Natural killer cell treated with Interleukin-12 subunit alpha and Interleukin-12 subunit beta and Interleukin-15 and Interleukin-18, amount 100 ng/mL, for 72 hours (primary cell): ENCODE measurements at places on chromosomes 2 and 18. TPM values are rescaled to one million over a fixed set of nuclear protein-coding genes. Genes with fewer than 3 reads are reported as not detected.
A peak's percentile ranks its signal among the peaks of the same experiment; 100 is the strongest.

Gene PUS10
- 18.5 TPM for total RNA-seq

DNA sequence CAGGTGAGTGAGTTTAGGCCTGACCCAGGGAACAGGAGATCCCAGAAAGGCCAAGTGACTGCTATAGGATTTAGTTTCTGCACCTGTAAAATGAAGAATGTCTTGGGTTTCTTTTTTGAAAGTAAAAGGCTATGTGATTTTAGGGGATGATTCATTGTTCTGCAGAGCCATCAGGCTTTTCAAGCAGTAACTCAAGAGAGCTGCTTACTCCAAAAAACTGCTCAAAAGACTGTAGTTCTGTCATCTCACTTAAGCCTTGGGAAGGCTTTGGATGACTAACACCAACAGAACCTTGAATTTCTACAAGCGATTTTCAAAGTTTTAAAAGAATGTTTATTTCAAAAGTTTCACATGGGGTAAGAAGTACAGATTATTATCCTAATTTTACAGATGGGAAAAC lies 165.1 kb downstream of the HAUS1 start:
- H3K4me1 ChIP-seq: peaks cover 33% of the 10 kb centered on the region
- H3K27me3 ChIP-seq: no peaks in the 10 kb centered on the region
- no peak for DNase-seq

DNA sequence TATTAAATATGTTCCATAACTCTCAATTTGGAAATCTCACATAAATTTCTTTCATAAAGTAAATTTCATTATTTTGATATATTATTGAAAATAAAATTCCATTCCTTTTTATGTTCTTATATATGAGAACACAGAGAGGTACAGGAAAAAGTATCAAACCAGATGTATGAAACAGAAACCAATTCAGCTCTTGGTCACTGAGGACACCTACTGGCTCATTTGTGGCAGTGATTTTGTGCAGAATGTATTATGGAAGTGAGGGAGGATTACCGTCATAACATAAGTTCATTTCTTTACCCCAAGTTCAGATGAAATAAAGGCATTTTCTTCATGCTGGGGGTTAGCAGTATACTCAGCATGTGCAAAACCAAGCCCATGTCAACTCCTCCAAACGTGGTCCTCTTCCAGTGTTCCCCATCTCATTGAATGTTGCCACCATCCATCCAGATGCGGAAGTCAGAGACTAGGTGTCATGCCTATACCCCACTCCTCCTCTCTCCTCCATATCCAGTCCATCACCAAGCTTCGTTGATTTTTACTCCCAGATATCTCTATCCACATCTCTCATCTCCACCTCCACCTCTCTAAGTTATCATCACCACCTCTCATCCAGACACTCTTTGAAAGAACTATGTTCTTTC lies 41.7 kb upstream of the MALL start:
- H3K4me1 ChIP-seq: peaks cover 6% of the 10 kb centered on the region
- peaks cover 14% of the 10 kb centered on the region for H3K27me3 ChIP-seq
- no peak for DNase-seq

DNA sequence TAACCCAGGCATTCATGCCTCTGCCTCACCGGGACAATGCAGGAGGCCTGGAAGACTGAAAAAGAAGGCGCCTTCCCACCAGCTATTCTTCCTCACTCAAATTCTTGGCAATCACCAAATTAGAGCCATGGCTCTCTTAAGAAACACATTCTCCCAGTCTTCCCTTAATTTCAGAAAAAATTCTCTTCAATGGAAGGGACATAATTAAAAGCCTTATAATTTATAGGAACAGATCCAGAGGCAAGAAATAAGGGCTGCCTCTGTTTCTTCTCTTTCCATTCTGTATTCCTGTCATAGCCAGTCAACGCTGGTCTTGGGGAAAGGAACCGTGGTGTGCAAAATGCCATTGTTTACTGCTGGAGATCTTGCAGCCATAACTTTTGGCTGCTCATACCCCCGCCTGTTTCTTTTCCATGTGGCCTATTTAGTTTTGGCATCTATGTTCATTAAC lies 32.8 kb downstream of the DTNA start:
- no peaks in the 10 kb centered on the region for H3K36me3 ChIP-seq
- DNase-seq: no peak
- no peak overlapping the region for H3K4me3 ChIP-seq
- no peak overlapping the region for H3K27ac ChIP-seq
- no peaks in the 10 kb centered on the region for H3K4me1 ChIP-seq

Gene EVX2
- total RNA-seq: not detected

Gene CASP10
- 23.0 TPM for total RNA-seq

- H3K36me3 ChIP-seq: no peaks in the 10 kb centered on the region
- H3K4me3 ChIP-seq: peak overlapping the region; percentile 79
- H3K27me3 ChIP-seq: no peaks in the 10 kb centered on the region
- peak overlapping the region; percentile 77 for H3K27ac ChIP-seq
These were observed 11.7 kb upstream of the CXCR4 start for GRCh38 chr2:136129601-136130000.

Gene ZNG1B
- 36.6 TPM for total RNA-seq

DNA sequence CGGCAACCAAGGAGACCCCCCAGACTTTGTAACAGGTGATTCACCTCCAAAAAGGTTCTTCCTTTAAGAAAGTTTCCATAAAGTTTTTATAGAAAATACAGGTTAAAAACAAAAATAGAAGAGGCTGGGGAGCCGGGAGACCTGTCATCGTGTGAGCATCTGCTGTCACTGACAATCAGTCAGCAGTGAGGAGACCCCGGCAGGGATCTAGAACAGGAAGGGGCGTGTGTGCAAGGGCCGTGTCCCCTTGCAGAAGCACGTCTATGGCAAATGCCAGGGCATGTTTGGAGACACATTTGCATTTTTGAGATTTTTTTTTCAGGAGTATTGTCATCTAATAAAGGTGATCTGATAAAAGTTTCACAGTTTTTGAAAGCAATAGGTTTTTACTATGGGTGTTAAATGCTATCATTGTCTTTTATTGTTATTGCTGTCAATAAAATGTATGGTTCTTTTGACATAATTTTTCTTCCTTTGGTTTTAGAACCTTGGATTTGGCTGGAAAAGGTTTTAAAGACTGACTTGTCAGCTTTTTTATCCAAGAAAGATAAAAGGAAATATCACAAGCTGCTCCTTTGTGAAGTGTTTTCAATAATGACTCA lies 52.1 kb downstream of the MTCL1 start:
- H3K27ac ChIP-seq: no peak overlapping the region
- H3K36me3 ChIP-seq: no peaks in the 10 kb centered on the region
- peaks cover 6% of the 10 kb centered on the region for H3K27me3 ChIP-seq
- no peak overlapping the region for H3K4me3 ChIP-seq
- peaks cover 13% of the 10 kb centered on the region for H3K4me1 ChIP-seq

Gene CDH7
- not detected for total RNA-seq

Gene RUFY4
- not detected for total RNA-seq

GRCh38 chr2:227430639-227431038 lies 41.3 kb upstream of the AGFG1 start:
- H3K27me3 ChIP-seq: peaks cover 8% of the 10 kb centered on the region
- H3K4me1 ChIP-seq: no peaks in the 10 kb centered on the region
- peaks cover 10% of the 10 kb centered on the region for H3K36me3 ChIP-seq
- no peak overlapping the region for H3K4me3 ChIP-seq
- DNase-seq: no peak

Gene ZNF514
- 11.0 TPM for total RNA-seq

Gene FOXD4L1
- total RNA-seq: 0.31 TPM

Gene CROCC2
- total RNA-seq: not detected

- no peaks in the 10 kb centered on the region for H3K36me3 ChIP-seq
- no peaks in the 10 kb centered on the region for H3K27me3 ChIP-seq
- no peak overlapping the region for H3K27ac ChIP-seq
- H3K4me1 ChIP-seq: peaks cover 32% of the 10 kb centered on the region
- no peak overlapping the region for H3K4me3 ChIP-seq
These were observed 9.4 kb downstream of the MBD2 start for GRCh38 chr18:54215069-54215468.

DNA sequence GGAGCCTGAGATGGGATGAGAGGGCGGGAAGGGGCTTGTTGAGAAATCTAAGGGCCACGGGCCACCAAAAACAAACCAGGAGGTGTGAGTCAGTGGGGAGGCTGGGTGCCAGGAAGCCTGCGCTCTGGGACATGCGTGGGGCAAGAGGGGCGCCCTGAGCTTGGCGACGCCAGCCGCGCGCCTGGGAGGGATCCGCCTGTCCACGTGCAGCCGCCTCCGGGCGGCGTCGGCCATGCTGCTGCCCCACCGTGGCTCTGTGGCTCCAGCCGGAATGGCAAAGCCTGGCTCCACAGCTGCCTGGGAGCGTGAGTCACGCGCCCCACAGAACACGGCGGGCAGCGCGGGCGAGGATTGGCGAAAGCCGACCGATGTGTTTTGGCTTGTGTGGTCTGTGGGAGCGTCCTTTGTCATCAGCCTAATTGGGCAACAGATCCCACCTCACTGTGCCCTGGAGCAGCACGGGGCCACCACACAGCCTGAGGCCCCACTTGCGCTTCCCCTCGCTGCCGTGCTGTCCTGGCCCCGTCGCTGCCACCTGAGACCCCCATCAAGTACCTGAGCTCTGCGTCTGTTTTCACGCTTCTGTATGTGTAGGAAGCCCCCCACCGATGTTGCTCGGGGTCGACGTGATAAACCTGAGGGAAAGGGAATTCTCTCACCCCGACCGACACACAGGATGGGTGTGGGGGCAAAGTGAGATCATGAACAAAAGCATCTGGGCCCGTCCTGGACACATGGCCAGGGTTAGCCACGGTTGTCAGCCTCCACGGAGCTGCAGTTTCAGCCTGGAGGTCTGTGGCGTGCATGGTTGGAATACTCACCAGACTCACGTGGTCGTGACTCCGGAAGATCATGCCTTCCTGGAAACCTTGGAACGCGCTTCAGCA lies 80.5 kb downstream of the NFATC1 start:
- H3K4me3 ChIP-seq: no peak overlapping the region
- no peak overlapping the region for H3K27ac ChIP-seq
- DNase-seq: peak; percentile 58
- no peaks in the 10 kb centered on the region for H3K27me3 ChIP-seq

DNA sequence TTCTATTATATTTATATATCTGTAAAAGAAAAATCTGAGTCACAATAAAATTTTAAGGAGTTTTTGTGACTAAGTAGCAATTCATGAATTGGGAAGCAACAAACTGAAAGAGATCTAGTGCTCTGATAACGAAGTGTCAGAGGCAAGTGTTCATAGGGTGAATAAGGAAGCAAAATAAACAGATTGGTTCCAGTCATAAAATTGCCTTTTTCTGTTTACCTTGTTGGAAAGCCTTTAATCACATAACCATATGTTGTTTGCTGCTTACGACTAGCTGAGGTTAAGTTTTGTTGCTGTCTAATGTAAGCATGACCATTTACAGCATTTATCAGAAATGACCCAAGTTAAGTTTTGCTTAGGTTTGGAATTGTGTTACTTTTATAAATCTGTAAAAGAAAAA lies 358.9 kb downstream of the ARL6IP6 start:
- H3K27me3 ChIP-seq: no peaks in the 10 kb centered on the region
- H3K4me1 ChIP-seq: no peaks in the 10 kb centered on the region
- DNase-seq: no peak
- H3K27ac ChIP-seq: no peak overlapping the region
- no peaks in the 10 kb centered on the region for H3K36me3 ChIP-seq
- H3K4me3 ChIP-seq: no peak overlapping the region

Gene MBOAT2
- total RNA-seq: 8.0 TPM

DNA sequence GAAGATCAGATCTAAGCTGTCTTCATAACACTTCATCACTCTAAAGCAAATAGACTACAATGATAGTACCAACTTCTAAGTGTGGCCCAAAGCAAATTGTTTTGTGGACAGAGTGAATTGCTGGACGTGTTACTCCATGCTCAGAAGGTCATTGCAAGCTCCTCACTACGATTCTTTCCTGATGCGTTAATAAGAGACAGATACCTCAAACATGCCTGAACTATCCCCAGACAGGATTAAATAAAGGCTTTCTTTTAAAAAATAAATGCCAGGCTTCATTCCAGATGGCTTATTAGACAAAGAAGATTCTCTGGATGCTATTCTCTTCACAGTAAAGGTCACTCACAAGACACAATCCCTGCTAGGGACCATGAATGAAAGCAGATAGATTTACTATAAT lies 621.2 kb downstream of the DCDC2C start:
- DNase-seq: no peak
- H3K4me3 ChIP-seq: no peak overlapping the region
- no peak overlapping the region for H3K27ac ChIP-seq
- H3K36me3 ChIP-seq: no peaks in the 10 kb centered on the region
- H3K27me3 ChIP-seq: no peaks in the 10 kb centered on the region

Gene TRIM43
- not detected for total RNA-seq

DNA sequence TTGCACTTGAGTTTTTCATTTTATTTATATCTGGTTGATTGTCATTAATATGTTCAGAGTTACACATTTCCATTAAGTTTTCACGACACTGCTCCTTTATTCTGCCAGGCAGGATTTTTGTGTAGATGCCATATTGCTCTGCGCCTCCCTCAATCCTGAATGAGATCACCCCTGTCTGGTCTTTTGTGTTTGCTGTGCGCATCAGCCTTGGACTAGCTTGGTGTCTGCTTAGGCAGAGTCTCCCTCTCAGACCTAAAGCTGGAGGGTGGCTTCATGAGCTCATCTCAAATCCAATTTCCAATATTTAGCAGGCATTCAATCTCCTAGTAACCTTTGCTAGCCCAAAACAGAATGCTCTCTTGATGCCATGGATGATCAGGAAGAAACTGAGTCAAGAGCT lies 137.4 kb downstream of the SMAD7 start:
- peaks cover 46% of the 10 kb centered on the region for H3K4me1 ChIP-seq
- DNase-seq: no peak
- H3K27me3 ChIP-seq: no peaks in the 10 kb centered on the region
- H3K27ac ChIP-seq: peak overlapping the region; percentile 75
- no peaks in the 10 kb centered on the region for H3K36me3 ChIP-seq

Gene PRSS56
- total RNA-seq: not detected

Gene CTLA4
- total RNA-seq: 13.7 TPM

- peak overlapping the region; percentile 82 for H3K4me3 ChIP-seq
- H3K36me3 ChIP-seq: peaks cover 28% of the 10 kb centered on the region
- peaks cover 90% of the 10 kb centered on the region for H3K4me1 ChIP-seq
- peak; percentile 84 for DNase-seq
- H3K27ac ChIP-seq: peak overlapping the region; percentile 88
- no peaks in the 10 kb centered on the region for H3K27me3 ChIP-seq
These were observed 5.2 kb downstream of the TTC39C start for GRCh38 chr18:24019641-24020331.

- no peaks in the 10 kb centered on the region for H3K36me3 ChIP-seq
- H3K4me3 ChIP-seq: no peak overlapping the region
- no peak for DNase-seq
- peaks cover 17% of the 10 kb centered on the region for H3K4me1 ChIP-seq
- H3K27me3 ChIP-seq: no peaks in the 10 kb centered on the region
These were observed 163.0 kb upstream of the NOSTRIN start for GRCh38 chr2:168639441-168639898.

DNA sequence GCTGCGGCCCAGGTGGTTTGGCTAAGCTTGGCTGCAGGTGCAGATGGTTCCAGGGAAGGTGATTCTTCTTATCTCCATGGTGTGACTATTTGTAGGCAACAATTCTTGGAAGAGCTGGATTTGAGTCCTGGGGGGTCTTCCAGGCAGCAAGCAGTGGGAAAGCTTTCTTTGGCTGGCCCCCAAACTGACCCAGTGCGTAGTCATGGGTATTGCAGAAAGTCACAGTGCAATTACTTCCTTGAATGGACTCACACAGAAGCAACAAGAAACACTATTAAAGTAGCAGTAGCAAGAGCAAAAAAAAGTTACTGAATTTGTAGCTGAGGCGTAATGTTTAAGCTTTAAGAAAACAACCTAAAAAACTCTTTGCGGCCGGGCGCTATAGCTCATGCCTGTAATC lies 293.6 kb upstream of the ATP5MC3 start:
- no peak overlapping the region for H3K4me3 ChIP-seq
- no peaks in the 10 kb centered on the region for H3K36me3 ChIP-seq
- H3K4me1 ChIP-seq: peaks cover 2% of the 10 kb centered on the region
- peaks cover 9% of the 10 kb centered on the region for H3K27me3 ChIP-seq

- H3K27ac ChIP-seq: no peak overlapping the region
- H3K36me3 ChIP-seq: no peaks in the 10 kb centered on the region
- H3K4me1 ChIP-seq: no peaks in the 10 kb centered on the region
- no peak for DNase-seq
- H3K4me3 ChIP-seq: no peak overlapping the region
These were observed 269.7 kb downstream of the ALPK2 start for GRCh38 chr18:58359218-58359617.
